ENCODE measurements at places on chromosomes 6 and 20. TPM values are rescaled to one million over a fixed set of nuclear protein-coding genes. Genes with fewer than 3 reads are reported as not detected.

Gene ANKEF1
- 4.3 TPM for total RNA-seq

Gene CST5
- not detected for total RNA-seq

DNA sequence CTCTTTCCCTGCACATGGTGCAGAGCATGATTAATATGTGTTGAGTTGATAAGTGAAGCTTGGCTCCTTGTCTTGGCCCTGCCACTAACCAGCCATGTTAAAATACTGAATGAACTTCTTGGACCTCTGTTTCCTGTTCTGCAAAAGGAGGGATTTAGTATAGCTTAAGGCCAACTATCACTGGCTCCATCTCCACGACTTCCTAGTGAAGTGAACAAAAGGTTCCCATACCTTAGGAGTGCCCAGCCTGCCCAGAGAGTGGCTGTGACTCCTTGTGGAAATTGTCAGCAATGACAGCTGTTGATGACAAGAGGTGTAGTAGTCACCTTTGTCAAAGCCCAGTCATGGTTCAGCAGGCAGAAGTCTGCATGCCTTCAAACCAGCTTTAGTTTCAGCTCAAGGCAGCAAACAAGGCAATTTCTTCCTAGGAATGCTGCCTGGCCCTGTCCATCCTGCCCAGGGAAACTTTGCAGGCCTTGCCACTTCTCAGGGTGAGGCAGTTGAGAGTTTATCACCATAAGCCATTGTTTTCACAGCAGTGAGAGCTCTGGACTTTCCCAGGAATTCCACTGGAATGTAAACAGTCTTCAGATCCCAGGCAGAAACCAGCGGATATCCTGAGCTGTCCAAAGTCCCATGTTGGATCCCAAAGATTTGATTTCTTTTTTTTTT lies 169.7 kb upstream of the TNFAIP3 start:
- no peaks in the 10 kb centered on the region for H3K4me1 ChIP-seq
- no peak overlapping the region for H3K4me3 ChIP-seq
- no peak for DNase-seq
- no peaks in the 10 kb centered on the region for H3K36me3 ChIP-seq

Gene HMGCLL1
- 6.3 TPM for total RNA-seq

- no peak overlapping the region for H3K4me3 ChIP-seq
- H3K36me3 ChIP-seq, result peaks cover 10% of the 10 kb centered on the region
- H3K27ac ChIP-seq, result no peak overlapping the region
- no peaks in the 10 kb centered on the region for H3K4me1 ChIP-seq
- DNase-seq, result peak; percentile 28
- H3K27me3 ChIP-seq, result peaks cover 8% of the 10 kb centered on the region
Observed at GRCh38 chr20:51221791-51222408, 199.0 kb upstream of the KCNG1 start.

GRCh38 chr6:45073771-45074170 lies 254.4 kb upstream of the RUNX2 start:
- H3K4me3 ChIP-seq, result no peak overlapping the region
- peaks cover 4% of the 10 kb centered on the region for H3K36me3 ChIP-seq
- H3K27ac ChIP-seq, result no peak overlapping the region
- H3K27me3 ChIP-seq, result peaks cover 3% of the 10 kb centered on the region
- H3K4me1 ChIP-seq, result no peaks in the 10 kb centered on the region

DNA sequence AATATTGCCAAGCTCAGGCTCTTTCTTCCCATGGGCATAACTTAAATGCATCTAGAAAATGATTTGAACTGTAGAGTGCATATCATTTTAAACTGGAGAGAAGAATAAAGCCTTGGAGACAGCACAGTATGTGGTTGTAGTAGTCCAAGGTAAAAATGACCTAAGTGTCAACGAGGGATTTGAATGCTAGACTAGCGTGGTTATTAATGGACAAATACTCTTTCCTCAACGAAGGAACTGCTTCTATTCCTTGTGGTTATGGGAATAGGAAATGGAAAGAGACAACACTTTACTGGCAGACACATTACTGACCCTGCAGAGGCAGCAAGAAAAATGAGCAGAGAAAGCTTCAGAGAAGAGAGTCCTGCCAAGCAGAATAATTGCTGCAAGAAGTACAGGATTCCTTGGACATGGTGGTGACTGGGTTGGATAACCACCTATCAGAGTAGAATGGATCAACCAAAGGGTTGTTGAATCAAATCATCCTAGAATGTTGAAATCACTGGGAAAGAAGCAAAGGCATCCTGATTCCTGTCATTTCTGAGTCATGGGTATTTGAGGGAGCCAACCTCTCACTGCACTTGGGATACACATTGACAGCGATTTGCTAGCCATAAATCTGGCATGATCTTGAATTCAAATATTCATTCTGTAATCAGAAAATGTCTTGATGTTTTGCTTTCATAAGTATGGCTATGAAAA lies 258.1 kb upstream of the EPHA7 start:
- DNase-seq, result no peak
- no peak overlapping the region for H3K27ac ChIP-seq
- H3K36me3 ChIP-seq, result no peaks in the 10 kb centered on the region
- no peaks in the 10 kb centered on the region for H3K4me1 ChIP-seq
- no peaks in the 10 kb centered on the region for H3K27me3 ChIP-seq

DNA sequence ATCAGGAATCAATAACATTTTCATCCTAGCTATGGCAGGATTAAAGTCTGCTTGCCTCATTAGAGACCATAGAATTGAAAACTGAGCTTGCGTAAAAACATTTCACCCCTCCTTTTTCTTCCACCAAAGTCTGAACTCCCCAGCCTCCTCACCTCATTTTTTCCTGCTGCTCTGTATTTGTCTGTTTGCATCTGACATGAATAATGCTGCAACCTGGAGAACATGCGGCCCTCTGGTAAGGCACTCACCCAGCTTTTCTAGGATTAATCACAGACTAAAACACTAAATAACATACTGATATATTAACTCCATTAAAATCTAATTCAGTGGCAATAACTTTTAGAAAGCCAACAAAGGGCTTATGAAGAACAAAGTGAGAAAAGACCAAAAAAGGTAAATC lies 677.7 kb upstream of the NRSN1 start:
- no peak overlapping the region for H3K27ac ChIP-seq
- no peaks in the 10 kb centered on the region for H3K36me3 ChIP-seq
- H3K4me1 ChIP-seq, result peaks cover 31% of the 10 kb centered on the region
- no peaks in the 10 kb centered on the region for H3K27me3 ChIP-seq
- DNase-seq, result no peak

GRCh38 chr6:157834549-157834948 lies 11.5 kb downstream of the SNX9 start:
- no peak for DNase-seq
- peaks cover 64% of the 10 kb centered on the region for H3K4me1 ChIP-seq
- H3K27ac ChIP-seq, result peak overlapping the region; percentile 97

GRCh38 chr20:50320901-50321796 lies 130.5 kb downstream of the CEBPB start:
- H3K27me3 ChIP-seq, result peaks cover 2% of the 10 kb centered on the region
- peak; percentile 76 for DNase-seq
- no peaks in the 10 kb centered on the region for H3K36me3 ChIP-seq
- no peak overlapping the region for H3K27ac ChIP-seq
- H3K4me3 ChIP-seq, result no peak overlapping the region

GRCh38 chr6:40555092-40555491 lies 32.1 kb downstream of the LRFN2 start:
- no peak overlapping the region for H3K27ac ChIP-seq
- H3K4me3 ChIP-seq, result no peak overlapping the region
- H3K36me3 ChIP-seq, result no peaks in the 10 kb centered on the region
- H3K27me3 ChIP-seq, result peaks cover 4% of the 10 kb centered on the region
- peaks cover 3% of the 10 kb centered on the region for H3K4me1 ChIP-seq

DNA sequence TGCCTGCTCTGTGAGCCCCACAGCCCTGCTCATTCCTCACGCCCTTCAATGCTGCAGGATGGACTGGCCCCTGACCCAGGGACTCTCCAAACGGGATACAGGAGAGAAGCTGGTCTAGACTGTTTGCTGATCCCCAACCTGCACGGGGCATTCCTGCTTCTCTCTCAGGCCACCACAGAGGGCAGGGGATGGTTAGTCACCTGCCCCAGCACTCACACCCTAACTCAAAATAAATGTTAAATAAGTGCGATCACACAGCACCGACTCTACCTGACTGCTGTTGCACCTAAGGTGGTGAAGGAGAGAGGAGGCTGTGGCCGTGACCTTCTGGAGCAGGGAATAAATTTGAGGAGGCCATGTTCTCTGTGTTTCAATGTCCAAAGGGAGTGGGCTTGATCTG lies 39.9 kb upstream of the TGM6 start:
- peaks cover 1% of the 10 kb centered on the region for H3K4me1 ChIP-seq
- no peaks in the 10 kb centered on the region for H3K36me3 ChIP-seq
- DNase-seq, result no peak
- no peak overlapping the region for H3K27ac ChIP-seq
- H3K4me3 ChIP-seq, result no peak overlapping the region

- no peak overlapping the region for H3K4me3 ChIP-seq
- no peak overlapping the region for H3K27ac ChIP-seq
- no peaks in the 10 kb centered on the region for H3K36me3 ChIP-seq
- peaks cover 3% of the 10 kb centered on the region for H3K27me3 ChIP-seq
Observed at GRCh38 chr20:43408848-43409576, 48.7 kb upstream of the SRSF6 start.

GRCh38 chr20:14922503-14923267 lies 585.3 kb upstream of the FLRT3 start:
- H3K27ac ChIP-seq, result no peak overlapping the region
- DNase-seq, result no peak
- H3K27me3 ChIP-seq, result peaks cover under 1% of the 10 kb centered on the region
- H3K4me1 ChIP-seq, result no peaks in the 10 kb centered on the region
- H3K4me3 ChIP-seq, result no peak overlapping the region

Gene TMEM244
- total RNA-seq, result not detected

DNA sequence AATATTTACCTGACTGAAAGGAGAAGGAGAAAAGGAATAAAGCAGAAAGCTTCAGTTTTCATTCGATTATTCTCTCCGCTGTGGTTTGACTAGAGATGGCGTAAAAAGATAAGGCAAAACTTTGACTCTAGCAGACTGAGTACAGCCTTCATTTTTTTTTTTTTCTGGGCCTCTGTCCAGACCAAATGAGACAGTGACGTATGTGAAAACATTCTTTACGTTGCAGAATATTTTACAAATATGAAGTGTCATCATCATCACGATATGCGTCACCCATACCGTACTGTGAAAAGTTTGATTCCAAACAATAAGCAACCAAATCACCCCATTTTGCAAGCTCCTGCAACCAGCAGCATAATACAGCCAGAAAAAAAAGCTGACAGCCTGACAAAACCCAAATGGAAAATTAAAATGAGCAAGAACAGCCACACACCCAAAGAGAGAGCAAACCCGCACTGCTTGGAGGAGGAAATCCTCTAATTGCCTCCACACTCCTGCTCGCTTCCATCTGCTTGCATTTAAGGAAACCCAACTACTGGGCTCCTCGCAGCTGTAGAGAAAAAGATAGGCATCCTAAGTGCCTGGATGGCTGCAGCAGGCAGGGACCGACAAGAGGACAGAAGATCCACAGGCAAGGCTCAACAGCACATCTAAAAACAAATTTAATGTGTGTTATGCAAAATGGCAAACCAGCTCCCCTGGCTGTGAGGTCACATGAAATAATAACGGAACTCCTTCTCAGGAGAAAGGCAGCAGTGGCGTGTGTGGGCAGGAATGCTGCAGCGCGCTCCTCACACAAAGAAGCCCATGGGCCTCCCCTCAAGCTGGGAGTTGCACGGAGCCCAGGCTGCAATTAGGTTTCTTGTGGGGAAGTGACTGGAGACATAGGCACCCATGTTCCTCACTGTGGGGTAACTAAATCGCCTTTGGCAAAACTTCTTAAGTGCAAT lies 113.1 kb downstream of the FYN start:
- DNase-seq, result no peak
- peak overlapping the region; percentile 49 for H3K4me3 ChIP-seq
- H3K4me1 ChIP-seq, result peaks cover 49% of the 10 kb centered on the region

All from glutamatergic neuron (in vitro differentiated cells).